Renal cortex interstitium (tissue), 15 donors: ENCODE measurements at places on chromosomes 7 and 10.

DNA sequence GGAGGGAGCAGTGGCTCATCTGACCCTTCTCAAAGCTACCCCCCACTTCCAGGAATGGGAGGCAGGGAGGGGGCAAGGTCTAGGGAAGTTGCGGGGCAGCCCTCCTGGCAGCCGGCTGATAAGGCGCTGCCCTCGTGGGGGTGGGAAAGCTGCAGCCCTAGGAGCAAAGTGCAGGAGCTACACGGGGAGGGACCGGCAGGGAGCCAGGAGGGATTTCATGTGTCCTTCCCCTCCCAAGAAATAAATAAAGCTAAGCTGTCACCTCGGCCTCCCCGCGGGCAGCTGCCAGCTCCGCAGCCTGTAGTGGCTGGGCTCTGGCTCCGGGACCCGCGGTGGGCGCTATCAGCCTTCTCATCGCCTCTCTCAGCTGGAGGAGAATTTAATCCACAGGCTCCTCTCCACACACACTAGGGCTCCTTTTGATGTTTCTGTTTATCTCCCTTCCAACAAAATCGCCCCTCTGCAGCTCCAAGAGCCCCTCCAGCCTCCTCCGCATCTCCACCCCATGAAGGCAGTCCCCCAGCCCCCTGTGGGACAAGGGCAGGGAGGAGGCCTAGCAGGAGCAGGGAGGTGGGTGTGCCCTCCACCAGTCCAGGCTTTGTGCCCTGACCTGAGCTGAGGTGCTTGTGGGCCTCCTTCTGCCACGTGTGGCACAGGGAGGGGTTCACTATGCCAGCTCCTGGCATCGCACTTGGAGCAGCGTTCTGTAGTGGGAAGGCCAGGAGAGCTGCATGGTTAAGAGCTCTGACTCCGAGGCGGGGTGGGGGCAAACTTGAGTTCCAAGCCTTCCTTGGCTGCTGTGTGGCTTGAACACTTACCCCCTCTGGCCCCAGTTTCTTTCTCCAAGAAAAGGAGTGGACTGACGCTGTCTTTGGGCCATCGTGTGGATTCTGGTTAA lies 80.5 kb downstream of the C10orf105 start:
- no peak for DNase-seq

DNA sequence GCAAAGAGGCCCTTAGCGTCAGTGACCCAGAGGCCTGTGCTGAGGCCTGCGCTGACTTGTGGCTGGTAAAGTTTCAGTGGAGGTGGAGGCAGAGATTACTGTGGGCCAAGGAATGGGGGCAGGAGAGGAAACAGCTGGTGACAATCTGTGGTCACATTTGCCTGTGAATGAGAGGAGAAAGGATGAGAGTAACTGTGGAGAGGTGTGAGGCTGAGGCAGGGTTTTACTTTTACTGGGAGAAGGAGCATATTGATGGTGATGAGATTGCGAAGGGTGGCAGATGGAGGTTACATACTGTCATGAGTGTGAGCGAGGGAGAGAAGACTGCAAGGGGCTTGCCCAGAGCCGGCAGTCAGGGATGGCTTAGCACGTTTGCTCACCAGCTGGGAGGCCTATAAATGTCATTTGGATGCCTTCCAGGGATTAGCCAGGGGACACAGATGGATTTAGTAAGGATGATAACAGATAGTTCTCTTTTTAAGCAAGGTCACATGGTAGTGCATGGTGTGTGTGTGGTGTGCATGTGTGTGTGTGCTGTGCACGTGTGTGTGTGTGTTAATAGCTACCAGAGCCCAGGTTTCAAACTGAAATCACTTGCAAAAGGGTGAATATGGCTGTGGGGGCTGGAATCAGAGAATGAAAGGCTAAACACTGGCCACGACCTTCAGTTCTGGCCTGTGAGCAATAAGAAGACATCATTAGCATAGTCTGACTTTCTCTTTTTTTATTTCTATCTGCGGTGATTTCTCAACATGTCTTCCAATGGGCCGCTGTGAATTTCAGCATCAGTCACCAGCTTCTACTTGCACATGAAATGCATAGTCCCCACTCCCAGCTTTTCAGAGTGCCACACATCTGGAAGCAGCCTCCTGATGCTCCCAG lies 291.5 kb upstream of the ZNF32 start:
- DNase-seq: no peak

DNA sequence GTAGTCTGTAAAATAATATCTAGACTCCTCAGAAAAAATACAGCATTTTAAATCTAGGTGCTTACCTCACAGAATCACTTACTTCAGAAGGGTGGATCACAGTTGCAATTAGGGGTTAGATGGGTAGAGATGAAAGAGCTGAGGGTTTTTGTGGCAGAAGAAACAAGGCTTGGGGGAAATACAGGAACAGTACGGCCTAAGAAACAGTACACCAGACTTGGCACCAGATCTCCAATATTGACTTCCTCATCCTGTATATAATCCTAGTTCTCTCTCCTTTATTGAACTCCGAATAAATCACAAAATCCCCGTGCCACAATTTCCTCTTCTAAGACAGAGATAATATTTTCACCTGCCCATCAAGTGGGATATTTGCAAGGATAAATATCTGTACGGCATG lies 14.3 kb downstream of the CEP41 start:
- no peak for DNase-seq

GRCh38 chr7:66330961-66331360 lies 125.8 kb downstream of the TPST1 start:
- DNase-seq: peak; percentile 80

DNA sequence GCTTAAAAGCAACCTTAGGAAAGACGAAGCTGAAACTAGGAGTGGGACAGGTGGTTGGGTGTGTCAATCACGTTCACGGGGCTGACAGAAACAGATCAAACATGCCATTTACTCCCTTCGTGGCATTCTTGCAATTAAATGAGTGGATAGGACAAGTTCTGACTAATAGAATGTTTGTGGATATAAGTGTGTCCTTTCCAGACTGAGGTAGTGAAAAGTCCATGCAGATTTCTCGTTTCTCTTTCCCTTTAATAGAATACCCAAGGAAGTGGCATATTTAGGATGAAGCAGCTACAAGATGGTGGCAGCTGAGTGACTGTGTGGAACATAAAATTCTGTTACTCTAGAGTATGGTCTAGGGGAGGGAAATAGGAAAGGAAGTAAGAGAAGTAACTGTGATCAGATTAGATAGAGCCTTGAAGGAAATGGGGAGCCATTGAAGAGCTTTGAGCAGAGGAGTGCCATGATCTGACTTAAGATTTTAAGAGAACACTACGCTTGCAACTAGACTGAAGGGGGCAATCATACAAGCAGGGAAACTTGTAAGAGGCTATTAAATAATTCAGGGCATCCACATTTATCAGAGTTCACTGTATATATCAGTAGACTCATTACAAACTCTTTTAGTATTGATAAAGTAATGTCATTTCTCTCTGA lies 46.3 kb upstream of the HYAL4 start:
- DNase-seq: no peak

DNA sequence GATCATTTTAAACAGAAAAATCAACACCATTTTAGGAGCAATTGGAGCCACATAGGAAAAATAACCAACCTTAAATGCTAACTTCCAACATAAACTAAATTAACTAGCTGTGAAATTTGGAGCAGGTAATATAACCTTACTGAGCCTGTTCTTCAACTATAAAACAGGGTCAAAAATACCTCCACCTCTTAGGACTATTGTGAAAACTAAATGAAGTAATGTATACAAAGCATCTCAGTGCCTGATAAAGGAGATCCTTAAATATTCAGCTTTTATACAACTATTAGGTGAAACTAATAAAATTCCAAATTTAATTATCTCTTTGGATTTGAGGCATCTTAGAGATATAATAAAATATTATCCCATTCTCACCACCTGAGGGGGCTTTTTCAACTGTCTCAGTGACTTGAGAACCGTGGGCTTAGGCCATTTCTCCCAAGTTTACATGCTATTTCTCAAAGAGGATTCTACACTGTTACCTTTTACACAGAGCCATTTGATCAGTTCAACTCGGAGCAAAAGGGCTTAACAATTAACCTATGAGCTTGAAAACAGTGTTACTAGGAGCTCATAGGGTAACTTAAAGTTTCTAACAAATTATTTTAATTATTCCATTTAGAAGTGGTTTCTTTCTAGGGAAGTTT lies 165.0 kb upstream of the ASAH2 start:
- DNase-seq: no peak

DNA sequence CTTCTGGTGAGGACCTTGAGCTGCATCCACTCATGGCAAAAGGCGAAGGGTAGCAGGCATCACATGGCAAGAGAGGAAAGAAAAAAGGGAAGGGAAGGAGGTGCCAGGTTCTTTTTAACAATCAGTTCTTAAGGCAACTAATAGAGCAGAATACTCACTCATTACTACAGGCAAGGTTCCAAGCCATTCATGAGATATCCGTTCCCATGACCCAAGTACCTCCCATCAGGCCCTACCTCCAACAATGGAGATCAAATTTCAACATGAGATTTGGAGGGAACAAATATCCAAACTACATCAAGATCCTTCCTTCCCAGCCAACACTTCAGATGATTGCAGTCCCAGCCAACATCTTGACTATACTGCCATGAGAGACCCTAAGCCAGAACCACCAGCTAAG lies 38.9 kb upstream of the YAE1 start:
- DNase-seq: no peak
